Activated CD4-positive, alpha-beta T cell treated with anti-CD3 and anti-CD28 coated beads, Interleukin-2, amount 50 U/mL, for 24 hours (primary cell): ENCODE measurements at places on chromosomes 6 and 20.
A peak's percentile ranks its signal among the peaks of the same experiment; 100 is the strongest.

DNA sequence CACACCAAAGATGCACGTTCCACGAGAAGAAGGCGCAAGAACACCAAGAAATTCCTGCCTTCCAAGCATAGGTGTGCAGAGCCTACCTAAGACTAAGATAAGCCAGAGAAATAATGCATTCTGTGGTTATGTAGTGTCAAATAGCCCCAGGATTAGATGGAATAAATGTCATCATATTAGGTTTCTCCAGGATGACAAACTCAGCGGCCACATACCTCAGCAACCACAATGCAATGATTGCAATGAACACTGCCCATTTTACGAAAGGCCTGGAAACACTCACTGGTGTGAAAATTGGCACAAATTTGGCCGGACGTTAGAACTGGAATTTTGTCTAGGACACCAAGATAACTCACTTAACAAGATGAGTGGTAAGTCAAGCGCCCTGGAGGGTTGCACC is 129.7 kb downstream of the SLC22A3 start:
- no peak for DNase-seq

DNA sequence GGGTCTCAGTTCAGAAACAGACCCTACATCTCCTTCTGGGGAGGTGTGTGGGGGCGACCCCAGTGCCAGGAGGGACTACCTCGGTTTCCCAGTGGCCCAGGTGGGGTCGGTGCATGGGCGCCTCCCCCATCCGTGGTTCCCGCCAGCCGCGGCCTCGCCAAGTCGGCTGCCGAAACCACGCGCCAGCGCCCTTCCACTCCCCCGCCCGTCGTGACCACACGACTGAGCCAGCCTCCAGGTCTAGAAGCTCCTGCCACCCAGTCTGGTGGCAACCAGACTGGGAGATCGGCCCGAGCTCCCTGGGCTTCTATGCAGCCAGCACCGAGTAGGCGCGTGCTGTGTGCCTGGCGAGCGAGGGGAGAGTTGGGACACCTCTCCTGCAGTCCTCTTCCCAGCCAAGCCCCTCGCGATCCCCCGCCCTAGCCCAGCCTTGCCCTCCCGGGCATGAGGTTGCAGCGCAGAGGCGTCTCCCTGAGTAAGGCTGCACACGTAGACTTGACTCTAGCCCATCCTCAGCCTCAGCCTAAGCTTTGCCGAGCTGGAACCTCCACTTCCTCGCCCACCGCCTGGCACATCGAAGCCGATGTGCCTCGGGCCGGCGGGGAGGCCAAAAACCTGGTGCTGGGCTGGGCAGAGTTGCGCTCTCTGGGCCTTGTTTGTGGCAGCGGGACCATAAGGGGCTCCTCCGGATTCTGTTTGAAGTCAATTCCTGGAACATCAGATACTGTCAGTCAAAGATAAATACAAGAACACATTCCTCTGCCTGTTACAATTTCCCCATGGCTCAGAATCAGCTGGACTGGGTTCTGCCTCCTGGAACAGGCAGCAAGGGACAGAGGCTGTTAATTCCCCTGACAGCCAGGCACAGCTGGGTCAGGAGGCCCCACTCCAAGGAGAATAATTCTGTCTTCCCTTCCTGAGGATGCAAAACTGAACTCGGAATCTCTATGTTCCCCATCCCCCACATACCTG is 1.5 kb upstream of the CPNE5 start:
- no peak for DNase-seq

GRCh38 chr6:122042960-122043735 is 356.3 kb upstream of the HSF2 start:
- no peak for DNase-seq

GRCh38 chr6:29726571-29727194 is 3.4 kb downstream of the HLA-F start:
- DNase-seq, result no peak

DNA sequence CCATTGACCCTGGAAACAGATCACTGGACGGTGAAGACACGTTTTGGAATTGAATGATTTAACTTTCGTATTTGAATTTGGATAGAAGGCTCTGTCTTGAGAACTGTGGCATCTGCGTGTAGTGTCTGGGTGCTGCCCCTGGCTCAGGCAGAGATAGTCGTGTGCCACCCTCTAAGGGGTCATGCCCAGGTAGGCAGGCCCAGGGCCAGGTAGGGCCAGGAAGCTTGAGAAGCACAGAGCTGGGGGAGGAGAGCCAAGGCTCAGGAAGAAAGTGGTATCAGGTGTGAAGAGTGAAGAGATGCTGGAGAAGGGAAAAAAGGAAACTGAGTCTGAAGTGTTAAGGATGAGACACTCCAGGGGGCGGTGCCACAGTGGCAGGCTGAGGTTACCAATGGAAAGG is 75.5 kb downstream of the IYD start:
- DNase-seq, result no peak

GRCh38 chr6:167111597-167111996 is 11.3 kb upstream of the CCR6 start:
- DNase-seq, result no peak

DNA sequence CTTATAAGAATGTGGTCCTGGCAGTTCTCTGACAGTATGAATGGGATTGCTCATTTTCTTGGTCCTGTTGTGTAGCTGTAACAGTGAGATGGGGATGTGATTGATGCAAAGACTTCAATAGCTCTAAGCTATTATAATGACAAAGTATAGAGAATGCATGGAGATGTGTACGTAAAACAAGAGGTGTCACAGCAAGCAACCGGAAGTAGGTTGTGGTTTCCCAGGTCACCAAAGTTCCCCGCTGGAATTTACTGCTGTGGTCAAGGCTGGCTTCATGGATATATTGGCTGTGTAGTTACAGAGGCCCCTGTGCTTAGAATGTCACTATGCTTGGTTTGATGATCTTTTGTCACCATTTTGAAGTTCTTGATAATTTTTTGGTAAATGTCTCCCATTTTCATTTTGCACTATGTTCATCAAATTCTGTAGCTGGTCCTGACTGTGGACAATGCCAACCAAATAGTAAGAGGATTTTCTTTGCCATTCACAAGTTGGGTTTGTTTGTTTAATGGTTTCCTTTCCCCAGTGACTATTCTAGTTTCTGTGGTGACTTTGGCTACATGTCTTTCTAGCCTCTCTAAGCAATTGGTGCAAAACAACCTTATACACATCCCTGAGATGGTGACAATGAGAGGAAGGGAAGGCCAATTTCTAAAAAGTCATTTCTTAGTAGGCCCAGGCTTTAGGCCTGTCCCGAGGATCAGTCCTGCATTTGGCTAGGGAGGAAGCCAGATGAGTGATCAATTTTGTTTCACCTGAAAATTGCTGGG is 10.5 kb downstream of the DNAH8 start:
- DNase-seq, result no peak

- no peak for DNase-seq
Measured at GRCh38 chr6:19399406-19399805, 437.8 kb upstream of the ID4 start.

DNA sequence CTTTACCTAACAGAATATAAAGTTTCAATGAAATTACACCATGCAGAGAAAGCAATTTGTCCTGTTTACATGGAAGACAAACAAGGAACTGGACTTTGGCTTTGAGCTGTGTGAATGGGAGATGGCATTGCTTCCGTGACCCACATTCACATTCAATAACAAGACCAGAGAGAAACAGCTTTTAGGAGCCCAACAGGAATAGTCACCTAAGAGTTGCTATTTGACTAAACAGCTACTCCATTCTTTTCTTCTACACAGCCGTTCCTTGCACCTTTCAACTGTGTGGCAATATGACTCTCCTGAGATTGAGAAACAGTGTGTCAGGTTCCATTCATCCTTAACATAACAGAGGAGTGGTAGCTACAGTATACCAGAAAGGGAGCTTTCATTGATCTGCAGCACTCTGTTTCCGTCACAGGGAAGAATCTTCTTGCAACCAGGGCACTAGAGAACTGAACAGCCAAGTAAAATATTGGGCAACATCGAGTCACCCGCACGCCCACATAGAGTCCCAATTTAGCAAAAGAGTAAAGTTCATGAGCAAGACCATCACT is 355.1 kb downstream of the HAO1 start:
- no peak for DNase-seq

DNA sequence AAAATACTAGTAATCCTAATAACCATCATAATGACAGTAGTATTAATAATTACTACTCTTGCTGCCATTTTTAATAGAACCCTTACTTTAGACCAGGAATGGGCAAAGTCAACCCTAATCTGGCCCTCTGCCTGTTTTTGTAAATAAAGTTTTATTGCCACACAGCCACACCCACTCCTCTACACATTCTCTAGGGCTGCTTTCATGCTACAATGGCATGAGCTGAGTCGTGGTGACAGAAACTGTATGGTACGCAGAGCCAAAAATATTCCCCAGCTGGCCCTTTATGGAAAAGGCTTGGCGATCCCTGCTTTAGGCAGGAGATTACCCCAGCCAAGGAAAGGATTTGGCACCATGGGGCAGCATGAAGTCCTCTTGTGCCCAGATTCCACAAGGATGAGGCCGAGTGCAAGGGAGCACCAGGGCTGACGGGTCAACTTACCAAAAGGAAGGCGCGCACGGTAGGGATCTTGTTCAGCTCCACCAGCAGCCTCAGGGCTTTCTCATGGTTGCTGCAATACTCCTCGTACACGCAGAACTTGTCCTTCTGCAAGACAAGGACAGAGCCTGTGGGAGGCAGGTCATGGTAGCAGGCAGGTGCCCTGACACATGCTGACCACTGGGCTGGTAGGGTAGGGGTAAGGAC is 93.6 kb downstream of the PREX1 start:
- no peak for DNase-seq

DNA sequence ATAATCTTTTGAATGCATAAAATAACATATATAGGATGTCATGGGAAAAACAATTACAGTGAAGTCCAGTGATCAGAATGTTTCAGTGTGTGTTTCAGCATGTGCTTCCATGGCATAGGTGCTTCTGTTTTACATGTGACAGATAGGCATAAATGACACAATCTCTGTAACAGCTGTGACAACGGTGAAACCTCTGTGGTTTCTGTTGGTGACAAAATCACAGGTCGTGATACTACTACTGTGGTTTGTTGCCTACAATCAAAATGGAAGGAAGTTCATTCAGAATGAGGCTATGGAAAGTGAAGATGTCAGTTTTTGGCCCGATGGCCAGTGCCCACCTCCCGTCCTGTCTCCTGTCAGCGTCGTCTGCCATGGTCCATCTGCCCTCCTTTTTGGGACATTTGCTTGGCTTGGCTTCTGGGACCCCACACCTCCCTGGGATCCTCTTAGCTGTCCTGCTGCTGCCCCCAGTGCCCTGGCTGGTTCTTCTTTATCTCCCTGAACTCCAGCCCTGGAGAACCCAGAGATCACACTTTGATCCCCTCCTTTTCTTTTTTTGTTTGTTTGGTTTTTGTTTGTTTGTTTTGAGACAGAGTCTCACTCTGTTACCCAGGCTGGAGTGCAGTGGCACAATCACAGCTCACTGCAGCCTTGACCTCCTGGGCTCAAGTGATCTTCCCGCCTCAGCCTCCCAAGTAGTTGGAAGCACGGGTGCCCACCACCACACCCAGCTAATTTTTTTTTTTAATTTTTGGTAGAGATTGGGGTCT is 79.3 kb upstream of the NAA20 start:
- peak; percentile 17 for DNase-seq

DNA sequence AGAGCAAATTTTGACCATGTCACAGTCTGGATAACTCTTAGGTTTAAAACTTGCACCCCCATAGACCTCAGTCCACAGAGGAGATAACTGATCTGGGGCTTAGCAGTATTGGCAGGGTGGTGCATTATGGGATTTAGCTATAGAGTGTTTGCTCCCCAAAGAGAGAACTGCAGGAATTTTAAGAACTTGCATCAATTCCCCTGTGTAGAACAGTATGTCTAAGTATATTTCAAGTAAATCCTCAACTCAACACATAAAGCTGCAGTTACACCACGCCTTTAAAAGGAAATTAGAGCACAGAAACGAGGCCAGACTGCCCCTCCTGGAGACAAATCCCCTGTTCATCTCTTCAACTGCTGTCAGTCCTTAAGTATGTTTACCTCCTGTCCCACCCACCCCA is 144.9 kb downstream of the TRMT11 start:
- DNase-seq, result no peak

GRCh38 chr6:84546427-84546914 is 217.9 kb downstream of the TBX18 start:
- DNase-seq, result no peak

DNA sequence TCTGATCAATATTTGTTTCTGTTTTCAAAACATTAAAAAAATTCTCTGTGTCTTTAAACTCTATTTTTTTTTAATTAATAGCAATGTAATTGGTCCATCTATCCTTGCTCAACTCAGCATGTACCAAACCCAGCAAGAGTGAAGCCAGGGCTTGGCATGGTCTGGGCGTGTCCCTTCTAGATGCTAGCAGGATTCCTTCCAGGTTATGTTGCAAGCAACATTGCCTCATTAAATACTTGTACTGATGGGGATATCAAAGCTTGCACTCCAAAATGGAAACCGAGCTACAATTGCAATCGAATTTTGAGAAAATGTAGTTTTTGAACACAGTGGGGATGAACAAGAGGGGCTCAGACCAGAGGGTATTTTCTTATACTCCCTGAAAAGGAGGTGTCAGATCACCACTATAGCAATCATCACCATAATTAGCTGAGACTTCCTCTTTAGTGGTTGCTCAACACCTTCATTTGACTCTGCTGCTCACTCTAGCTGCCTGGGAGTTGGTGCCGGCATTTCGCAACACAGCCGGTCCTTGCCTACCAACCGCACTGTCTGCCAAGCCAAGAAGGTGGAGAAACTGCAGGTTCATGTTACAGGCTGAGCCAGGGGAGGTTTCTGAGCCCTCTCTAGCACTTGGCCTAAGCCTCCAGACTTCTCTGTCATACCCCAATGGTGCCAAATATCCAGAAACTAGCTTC is 67.8 kb upstream of the RALGAPA2 start:
- no peak for DNase-seq

- no peak for DNase-seq
Measured at GRCh38 chr20:18813483-18813882, at the start of gene SCP2D1. TSS of gene SCP2D1 (plus strand) at chr20:18813783. CDS start at chr20:18813816, 33 bp downstream.

- DNase-seq, result no peak
Measured at GRCh38 chr6:156016186-156016976, 560.7 kb upstream of the NOX3 start.
